ENCODE measurements at places on chromosomes 2 and 18.

GRCh38 chr18:10391506-10391905 lies 62.9 kb upstream of the APCDD1 start:
- DNase-seq: no peak

- no peak for DNase-seq
Observed at GRCh38 chr2:226131299-226131784, 668.3 kb downstream of the IRS1 start.

DNA sequence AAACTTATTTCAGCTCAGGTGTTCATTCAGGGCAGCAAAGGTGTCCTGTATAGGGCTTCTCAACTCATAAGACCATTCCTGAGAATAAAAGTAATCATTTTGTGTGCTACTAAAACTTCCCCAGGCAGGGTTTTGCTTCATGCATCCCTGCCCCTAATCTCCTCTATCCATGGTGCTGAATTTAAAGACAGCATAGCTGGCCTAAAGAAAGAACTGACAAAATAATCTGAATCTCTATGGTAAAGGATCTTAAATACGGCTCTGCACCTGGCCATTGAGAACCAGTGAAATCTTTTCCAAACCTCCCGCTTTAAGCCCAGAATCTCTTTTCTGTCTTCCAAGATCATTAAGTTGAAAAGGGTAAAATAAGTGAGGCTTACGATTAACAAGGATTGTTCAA lies 292.1 kb upstream of the KLHL29 start:
- DNase-seq: no peak

DNA sequence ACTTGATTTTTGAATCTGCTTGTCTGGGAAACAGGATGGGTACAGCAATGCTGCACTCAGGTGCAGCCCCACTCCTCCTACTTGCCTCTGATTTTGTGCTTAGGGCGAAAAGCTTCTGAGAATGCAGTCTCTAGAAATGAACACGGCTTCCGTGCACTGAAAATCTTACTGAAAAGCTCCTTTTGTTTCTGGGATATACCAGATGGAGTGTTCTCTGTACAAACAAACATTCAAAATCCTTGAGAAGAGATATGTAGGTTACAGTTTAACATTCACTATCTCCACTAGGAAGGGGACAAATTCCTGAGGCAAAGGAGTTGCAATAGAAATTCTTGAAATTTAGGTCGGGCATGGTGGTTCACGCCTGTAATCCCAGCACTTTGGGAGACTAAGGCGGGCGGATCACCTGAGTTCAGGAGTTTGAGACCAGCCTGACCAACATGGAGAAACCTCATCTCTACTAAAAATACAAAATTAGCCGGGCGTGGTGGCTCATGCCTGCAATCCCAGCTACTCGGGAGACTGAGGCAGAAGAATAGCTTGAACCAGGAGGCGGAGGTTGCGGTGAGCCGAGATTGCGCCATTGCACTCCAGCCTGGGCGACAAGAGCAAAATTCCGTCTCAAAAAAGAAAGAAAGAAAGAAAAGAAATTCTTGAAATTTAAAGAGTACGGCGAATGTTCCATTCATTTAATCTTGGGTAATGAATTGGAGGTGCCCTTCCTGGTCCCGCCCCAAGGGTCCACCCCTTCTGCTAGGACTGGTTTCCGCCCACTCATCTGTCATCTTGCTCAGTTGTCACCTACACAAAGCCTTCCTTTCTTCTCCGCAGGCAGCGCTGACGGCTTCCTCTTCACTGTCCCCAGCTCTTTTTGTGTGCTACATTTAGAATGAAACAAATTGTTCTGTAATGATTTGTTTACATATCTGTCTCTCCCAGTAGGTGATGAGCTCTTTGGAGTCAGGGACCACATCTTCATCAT lies 92.4 kb downstream of the SOCS6 start:
- no peak for DNase-seq

DNA sequence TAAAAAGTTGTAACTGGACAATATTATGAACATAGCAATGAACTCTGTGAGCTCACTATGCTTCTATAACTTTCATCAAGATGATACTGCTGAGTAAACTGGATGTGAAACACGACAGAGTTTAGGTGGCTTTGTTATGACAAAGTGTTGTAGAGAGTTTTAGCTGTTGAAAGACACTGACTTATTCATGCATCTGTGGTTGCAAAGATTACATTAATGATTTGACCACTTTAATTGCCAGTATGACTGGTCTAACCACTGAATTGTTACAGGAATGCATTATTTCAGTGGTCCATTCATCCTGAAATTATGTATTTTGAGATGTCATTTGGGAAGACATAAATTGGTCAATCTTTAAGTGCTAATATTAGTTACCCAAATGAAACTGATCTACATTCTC lies 117.9 kb downstream of the SPHKAP start:
- no peak for DNase-seq

DNA sequence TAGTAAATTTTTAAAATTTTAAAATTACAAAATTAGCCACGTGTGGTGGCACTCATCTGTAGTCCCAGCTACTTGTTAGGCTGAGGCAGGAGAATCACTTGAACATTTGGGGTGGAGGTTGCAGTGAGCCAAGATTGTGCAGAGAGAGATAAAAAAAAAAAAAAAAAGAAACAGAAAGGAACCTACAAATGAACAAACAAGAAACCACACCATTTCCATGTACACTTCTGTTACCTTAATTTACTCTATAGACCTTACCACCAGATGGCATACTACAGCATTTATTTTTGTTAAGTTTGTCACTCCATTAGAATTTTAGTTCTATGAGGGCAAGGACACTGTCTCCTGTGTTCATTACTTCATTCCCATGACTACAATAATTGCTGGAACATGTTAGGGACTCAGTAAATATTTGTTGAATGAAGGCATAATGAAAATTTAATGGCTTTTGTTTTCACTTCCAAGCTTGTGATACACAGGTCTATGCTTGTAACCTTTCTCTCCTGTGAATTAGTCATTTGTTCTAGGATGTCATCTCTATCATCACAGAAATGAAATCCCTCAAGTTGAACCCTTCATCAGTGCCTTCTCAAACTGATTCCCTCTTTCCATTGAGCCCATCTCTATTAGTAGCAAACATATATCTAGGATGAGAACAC lies 76.0 kb downstream of the ARHGAP15 start:
- DNase-seq: no peak

- no peak for DNase-seq
Observed at GRCh38 chr18:51168960-51169662, 28.4 kb downstream of the MEX3C start.

DNA sequence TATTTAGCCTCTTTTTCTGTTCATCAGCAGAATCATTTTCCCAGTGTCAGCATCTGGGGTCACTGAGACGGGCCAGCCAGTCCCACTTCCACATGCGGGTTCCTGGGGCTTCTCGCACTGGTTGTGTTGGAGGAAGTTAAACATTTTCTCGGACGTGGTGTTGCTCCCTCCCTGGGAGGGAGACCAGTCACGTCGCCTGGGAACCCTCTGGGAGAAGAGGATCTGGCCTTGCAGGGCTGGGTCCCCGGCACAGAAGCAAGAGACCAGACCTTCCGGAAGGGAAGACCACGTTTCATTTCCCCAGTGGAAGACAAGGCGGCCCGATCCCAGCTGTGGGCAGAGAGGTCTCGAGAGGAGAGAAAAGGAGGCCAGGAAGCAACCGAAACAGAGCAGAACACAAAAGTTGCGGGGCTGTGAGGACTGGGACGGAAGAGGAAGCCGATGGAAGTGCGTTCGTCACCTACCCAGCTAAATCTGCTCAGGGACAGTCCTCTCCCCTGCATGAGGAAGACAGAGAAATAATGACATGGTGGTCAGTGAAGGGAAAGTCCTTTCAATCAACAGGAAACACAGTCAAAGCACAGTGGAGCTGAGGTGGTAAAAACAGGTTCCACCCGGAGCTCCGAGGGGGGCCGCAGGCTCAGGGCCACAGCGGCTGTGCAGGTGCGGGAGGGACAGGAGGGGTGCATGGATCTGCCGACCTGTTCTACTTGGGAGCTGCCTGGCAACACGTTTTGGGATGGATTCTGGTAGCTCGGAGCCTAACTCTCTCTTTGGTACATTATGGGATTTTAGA lies 144.4 kb downstream of the MBP start:
- DNase-seq: no peak

DNA sequence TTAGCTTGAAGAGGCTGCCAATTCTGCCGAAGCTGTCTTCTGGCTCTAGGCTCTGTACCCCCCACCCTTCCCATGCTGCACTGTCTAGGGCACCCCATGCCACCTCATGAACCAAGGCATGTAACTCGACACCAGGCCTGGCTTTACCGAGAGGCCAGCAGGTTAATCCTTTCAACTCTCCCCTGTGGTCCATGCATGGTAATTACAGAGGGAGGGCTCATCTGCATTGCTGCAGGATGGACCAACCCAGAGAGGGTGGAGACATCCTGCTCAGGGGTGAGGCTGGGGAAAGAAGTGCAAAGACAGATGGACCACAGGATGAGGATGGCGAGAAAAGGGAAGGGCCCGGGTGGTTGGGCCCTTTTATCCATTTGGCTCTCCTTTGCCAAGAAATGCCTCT lies 65.8 kb downstream of the KCTD1 start:
- DNase-seq: no peak

- no peak for DNase-seq
Observed at GRCh38 chr2:238557936-238558335, 131.2 kb downstream of the ASB1 start.

- no peak for DNase-seq
Observed at GRCh38 chr2:51620796-51621195, 588.9 kb upstream of the NRXN1 start.

DNA sequence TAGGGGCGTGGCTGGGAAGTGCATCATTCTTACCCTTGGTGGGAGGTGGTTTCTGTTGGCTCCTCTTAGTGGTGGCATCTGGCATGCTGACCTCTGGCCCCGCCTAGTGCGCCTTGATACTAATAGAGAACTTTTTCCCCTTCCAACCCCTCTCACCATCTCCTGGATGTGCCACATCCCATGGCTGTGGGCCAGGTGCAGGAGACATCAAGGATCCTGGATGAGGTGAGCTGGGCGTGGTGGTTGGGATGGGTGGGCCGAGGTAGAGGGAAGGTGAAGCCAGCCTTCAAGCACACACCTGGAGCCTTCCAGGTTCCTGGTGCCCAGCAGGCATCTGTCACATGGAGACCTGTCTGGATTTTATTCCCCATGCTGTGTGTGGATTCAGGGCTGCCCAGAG lies 149.2 kb downstream of the DYSF start:
- no peak for DNase-seq

GRCh38 chr2:49288902-49289700 lies 134.8 kb upstream of the FSHR start:
- DNase-seq: no peak

DNA sequence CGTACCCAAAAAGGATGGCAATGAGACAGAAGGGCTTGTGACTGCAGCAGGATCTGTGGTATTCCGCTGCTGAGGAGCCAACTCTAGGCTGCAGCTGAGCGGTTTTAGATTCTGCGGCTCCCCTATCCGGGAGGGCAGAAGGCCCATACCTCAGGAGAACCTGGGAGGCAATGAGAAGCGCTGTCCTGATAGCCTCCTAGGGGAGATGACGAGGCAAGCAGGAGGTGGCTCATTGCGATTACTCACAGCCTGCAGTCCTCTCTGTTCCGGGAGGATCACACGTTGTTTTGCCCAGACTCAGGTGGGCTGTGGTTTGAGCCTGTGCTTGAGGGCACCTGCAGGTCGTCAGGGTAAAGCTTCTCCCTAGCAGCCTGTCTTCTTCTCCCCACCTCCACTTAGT lies 65.1 kb downstream of the COA5 start:
- DNase-seq: peak; percentile 78

- peak; percentile 34 for DNase-seq
Observed at GRCh38 chr2:241282555-241282954, 32.9 kb downstream of the HDLBP start.

DNA sequence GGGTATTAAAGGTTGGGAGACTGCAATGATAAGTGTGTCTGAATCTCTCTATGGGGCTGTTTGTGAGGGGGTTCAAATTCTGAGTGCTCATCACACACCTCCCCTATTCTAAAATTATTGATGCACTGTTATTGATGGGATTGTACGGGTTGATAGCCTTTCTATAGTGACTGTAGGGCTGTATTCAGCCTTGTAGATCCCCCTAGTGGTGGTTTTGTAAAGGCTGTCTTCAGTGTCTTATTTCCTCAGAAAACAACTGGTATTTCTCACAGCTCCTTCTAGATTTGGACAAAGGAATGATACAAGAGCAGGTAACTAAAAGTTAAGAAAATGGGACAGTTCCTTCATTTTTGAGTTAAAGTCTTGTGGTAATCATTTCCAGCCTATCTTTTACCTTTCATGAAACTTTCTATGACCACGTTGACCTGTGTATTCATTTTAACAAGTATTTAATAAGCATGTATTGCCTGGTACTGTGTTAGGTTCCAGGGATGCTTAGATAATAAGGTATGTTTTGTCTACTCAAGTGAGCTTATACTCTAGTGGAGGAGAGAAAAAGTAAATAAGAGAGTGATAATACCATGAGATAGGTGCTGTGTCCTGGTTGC lies 21.2 kb downstream of the SMAD4 start:
- no peak for DNase-seq

DNA sequence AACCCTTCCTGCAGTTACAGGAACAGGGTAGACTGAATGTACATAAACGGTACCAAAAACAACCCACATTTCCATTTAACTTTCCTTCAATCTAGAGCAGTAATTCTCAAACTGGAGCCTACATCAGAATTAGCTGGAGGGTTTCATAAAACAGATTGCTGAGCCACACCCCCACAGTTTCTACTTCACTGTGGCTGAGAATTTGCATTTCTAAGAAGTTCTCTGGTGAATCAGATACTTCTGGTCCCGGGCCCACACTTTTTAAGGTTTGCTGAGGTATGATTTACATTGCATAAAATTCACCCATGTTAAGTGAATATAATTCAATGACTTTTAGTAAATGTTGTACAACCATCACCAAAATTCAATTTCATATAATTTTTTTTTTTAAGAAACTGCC lies 113.7 kb downstream of the SRBD1 start:
- no peak for DNase-seq

DNA sequence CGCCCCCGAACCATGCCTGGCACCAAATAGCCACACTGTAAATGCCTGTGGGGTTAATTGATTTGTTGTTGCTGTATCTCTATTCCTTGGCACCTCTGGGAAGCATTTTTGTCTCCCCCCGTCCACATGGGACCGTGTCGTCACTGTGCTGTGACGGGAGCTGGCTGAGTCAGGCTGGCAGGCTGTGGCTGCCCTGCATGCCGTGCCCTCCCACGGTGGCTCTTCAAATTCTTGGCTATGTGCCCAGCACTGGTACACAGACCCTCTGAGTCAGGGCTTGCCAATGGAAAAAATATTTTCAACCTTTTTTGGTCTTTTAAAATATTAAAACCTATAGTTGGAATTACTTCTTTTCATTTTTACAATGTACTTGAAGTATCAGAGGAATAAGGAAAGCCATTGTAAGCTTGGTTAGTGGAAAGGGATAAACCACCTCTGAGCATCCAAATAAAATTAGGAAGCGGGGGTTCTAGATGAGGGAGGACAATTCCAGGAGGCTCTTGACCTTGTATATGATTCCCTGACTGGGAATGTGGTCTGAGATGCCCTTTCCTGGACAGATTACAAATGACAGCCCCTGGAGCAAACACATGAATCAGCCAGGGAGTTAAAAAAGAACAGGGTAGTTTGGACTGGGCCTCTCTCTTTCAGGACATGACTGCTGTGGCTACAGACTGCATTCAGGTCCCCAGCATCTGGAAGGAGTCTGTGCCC lies 59.4 kb downstream of the DGKD start:
- DNase-seq: no peak

- DNase-seq: no peak
Observed at GRCh38 chr2:150486539-150487484, 655 bp downstream of the RND3 start.

Measured in esophagus muscularis mucosa (tissue), 4 donors.